ENCODE measurements at places on chromosomes 3 and 15.

- DNase-seq, result no peak
Observed at GRCh38 chr3:162122405-162122804, 625.8 kb downstream of the OTOL1 start.

DNA sequence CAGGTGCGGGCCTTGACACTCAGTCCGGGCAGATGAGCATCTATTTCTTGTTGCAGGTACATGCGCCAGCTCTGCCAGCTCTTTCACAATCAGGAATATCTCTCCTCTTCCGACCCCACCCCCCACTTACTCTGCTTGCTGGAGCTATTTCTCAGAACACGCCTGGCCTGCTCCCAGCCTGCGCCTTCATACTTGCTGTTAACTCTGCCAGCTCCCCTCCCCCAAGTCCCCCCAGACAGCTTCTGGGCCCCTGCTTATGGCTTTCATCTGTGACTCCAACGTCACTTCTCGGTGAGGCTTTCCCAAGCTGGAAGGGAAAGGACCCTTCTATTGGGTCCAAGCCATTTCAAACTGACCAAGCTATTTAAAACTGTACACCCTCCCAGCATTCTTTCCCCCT lies 15.2 kb downstream of the MAGEF1 start:
- DNase-seq, result no peak

DNA sequence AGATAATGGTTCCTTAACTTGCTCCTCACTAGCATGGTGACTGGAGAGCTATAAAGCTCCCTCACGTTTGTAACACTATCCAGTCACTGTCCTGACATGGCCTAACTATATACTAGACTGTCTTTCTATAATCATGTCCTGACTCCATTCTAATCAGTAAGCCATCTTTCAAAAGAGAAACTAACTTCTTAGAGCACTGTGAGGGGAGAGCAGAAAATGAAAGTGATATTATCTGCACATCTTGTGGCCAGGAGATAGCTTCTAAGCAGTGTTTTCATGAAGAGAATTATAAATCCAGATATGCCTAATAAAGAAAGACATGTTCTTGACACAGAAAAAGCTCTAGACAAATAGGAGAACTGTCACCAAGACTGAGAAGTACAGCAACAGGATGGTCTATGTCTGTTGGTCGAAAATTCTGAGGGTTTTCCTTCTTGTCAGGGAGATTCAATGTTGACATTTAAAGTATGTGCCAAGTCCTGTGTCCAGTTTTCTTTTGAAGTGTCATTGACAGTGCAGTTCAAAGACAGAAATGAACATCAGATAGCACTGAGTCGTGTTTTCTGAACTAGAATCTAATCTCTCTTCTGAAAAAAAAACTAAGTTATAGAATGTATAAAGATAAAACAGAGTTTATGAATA lies 230.6 kb upstream of the PEX5L start:
- no peak for DNase-seq

DNA sequence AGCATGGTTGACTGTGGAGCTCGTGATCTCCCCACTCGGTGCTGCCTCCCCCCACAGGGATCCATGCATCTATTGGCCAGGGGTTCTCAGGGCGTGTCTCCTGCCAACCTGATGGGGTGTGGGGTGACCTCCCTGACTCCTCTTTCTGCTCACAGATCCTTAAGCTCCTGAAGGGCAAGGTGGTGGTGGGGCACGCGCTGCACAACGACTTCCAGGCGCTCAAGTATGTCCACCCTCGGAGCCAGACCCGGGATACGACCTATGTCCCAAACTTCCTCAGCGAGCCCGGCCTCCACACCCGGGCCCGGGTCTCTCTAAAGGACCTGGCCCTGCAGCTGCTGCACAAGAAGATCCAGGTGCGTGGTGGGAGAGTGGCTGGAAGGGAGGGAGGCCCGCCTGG lies 7.9 kb downstream of the AEN start:
- DNase-seq, result no peak

GRCh38 chr15:63306492-63307073 lies 29.2 kb downstream of the APH1B start:
- DNase-seq, result no peak

DNA sequence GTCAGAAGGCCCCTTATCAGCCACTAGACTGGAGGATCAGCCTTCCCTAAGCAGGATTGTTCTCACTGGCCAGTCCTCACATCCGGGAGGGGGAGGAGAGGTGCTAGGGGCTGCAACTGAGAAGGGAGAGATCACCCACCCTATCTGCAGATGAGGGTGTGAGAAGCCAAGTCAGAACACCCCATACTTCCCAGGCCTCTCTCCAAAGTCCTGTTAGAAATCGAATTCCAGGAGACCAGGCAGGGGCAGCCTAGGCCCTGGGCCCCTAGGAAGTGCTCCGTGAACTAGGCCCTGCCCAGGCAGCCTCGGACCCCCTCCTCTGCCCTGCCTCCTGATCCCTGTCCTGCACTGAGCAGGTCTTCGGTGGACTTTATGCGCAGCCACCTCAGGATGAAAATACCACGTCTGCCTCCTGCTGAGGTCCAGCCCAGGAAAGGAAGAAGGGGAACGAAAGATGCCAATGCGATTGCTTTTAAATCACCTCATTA lies 933 bp downstream of the DZIP1L start:
- DNase-seq, result peak; percentile 25

DNA sequence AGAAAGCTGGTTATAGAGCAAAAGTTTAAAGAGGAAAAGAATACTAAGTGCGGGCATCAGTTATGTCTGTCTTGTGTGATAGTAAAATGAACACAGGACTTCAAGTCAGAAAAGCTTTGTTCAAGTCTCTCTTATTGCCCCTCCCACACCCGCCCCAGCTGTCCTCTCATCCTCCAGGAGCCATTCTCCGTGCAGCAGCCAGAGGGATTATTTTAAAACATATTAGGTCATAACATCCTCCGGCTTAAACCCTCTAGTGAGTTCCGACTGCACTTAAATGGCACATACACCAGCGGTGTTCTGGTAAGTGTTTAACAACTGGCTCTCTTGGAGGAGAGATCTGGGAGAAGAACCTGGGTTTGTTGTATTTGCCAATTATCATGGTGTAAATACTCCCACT lies 104.8 kb upstream of the TNFAIP8L3 start:
- DNase-seq, result no peak

DNA sequence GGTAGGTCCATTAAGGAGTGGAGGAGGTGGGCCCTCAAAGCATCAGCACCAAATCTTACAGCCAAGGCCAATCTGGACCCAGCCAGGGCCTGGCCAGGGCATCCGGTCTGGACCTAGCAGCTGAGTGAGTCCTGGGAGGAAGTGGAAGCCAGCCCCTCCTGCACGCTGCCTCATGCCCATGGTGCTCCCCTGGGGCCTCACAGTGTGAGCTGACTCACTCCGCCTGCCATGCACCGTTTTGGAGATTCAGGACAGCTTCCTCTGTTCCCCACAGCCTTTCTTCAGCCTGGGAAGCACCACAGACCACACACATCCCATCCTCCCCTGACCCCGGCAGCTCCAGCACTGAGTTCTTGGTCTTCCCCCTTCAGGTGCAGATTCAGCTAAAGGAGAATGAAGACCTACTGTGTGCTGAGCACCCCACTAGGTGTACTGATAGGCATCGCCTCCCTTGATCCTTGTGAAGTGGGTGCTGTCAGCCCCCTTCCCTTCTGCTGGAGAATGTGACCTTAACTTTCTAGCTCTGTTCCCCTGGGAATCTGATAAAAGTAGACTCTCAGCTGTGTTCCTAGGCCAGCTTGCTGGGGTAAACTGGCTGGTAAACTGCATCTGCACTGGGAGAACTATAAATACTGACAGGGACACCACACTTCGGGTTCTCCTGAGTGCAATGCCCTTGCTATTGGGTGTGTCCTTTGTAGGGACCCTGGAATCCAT lies 36.8 kb upstream of the SEC13 start:
- no peak for DNase-seq

DNA sequence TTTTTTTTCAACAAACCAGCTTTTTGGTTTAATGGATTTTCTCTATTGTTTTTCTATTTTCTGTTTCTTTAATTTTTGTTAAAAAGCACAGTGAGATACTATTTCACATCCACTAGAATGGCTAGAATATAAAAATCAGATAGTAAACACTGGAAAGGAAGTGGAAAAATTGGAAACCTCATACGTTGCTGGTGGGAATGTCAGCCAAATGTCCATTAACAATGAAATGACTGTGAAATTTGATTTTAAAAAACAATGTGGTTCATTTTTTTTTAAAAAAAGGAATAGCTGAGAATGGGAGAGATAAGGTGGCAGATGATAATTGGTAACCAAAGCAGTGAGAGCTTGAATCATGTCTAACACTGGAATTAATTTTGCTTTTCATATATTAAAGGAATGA lies 19.9 kb downstream of the NR2C2 start:
- DNase-seq, result no peak

GRCh38 chr3:49992326-49992725 lies 52.4 kb downstream of the RBM6 start:
- no peak for DNase-seq

DNA sequence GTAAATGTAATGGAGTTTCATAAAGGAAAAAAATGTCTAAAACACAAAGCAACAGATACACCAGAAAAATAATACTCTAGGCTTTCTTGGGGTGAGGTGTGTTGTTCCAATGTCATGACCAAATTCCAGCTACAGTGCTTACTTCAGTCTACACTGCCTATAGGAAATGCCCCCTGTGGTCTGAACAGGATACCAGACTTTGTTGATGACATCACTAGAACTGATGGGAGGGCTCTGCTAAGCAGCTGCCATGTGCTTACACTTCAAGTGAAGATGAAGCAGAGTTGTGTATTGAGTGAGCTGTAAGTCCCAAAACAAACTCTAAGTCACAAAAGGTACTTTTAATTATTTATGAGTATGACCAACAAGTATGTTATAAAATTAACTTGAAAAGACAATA lies 456.1 kb upstream of the IL12A start:
- DNase-seq, result no peak

DNA sequence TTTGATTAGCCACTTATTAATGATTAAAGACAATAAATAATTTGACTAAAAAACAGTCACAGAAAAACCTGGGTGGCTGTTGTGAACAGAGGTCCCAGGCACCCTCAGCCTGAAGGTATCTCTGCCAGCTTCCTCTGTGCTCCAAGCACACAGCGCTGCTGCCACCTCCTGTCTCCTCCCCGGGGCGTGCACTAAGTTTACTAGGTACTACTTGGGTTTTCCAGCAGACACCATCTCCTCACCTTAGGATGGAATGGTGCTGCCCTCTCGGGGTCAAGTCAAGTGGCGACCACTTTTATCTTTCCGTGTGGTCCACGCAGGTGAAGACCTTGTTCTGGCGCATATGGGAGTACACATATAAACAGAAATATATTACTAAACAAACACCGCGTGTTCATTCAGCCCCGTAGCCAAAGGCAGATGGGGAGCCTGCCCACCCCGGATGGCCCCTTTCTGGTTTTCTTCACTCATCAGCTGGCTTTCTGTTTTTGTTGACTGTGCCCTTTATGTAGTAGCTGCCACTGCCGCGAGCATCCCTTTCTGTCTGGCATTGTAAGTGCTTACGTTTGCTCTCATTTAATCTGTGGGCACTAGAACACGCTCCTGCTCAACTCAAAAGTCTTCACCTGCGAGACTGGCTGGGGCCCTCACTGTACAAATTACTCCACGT lies 128.0 kb downstream of the LRIG1 start:
- peak; percentile 79 for DNase-seq

DNA sequence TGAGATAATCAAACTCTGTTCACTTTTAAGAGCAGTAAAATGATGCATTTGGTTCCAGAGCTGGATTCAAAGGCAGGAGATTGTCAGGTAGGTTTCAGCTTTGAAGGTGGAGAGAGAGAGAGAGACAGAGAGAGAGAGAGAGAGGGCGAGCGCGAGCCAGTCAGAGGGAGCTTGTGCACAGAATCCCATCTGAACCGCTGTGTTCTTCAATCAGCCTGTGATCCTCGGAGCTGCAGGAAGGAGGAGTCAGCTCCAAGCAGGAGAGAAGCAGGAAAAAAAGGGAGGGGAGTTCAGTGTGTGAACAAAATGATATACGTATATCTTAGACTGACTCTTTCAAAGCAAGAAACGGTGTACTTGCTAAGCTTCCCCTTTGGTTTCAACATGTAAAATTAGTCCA lies at the start of gene GPR149:
Gene GPR149 (minus strand): TSS at position 177 of the 400 bp plus-strand sequence. CDS start 575 bp downstream, outside the sequence.
- DNase-seq, result peak; percentile 41

- peak; percentile 57 for DNase-seq
Observed at GRCh38 chr15:85788771-85789495, 5.8 kb downstream of the KLHL25 start.

DNA sequence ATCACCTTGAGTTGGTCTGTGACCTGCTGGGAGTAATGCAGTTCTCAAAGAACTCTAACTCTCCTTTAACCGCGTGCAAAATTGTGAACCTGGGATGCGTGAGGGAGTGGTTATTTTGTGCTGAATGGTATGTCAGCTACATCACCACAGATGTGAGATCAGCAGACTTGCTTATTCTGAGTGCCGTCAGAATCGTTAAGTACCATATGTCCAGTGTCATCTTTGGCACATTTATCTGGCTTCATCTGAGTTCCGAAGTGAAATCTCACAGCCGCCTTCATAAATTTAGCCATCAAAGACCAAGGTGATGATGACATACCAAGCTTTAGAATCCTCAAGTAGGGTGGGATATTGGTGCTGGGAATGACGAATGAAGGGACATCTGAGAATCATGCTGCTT lies 347.2 kb upstream of the TPRG1 start:
- no peak for DNase-seq

- no peak for DNase-seq
Observed at GRCh38 chr3:167287308-167287707, 92.8 kb downstream of the ZBBX start.

DNA sequence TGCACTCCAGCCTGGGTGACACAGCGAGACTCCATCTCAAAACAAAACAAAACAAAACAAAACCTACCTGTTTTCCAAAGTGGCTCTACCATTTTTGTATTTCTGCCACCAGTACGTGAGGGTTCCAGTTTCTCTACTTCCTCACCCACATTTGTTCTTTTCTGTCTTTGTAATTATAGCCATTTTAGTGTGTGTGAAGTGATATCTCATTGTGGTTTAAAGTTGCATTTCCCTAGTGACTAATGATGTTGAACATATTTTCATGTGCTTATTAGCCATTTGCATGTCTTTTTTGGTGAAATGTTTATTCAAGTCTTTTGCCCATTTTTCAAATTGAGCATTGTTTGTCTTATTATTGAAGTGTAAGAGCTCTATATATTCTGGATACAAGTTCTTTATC lies 50.7 kb downstream of the TRA2B start:
- no peak for DNase-seq

GRCh38 chr3:153210146-153210545 lies 48.1 kb downstream of the RAP2B start:
- peak; percentile 18 for DNase-seq

DNA sequence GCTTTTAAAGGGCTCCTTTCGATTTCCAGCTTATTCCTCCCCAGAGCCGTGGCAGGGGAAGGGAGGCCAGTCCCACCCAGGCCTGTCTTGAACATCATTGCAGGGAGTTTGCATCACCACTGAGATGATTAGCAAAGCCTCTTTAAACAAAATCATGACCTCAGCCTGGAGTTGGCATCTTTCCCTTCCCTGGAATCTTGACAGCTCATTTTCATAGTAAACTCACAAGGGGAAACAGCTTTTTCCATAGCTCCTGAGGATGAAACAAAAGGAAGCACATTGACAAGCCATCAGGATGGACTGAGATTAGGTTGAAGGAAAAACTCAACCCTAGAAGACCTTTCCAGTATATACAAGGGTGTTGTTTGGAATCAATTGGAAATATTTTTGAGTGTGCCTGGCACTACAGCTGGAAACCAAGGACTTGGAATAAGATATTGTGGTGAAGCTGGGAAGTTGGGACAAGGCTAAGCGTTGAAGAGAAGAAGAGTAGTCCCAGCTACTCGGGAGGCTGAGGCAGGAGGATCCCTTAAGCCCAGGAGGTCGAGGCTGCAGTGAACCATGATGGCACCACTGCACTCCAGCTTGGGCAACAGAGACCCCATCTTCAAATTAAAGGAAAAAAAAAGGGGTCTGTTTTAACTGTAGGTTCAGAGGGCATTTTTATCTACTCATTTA lies 3.1 kb upstream of the LARP6 start:
- no peak for DNase-seq
